ENCODE measurements at places on chromosomes 7 and 10.

DNA sequence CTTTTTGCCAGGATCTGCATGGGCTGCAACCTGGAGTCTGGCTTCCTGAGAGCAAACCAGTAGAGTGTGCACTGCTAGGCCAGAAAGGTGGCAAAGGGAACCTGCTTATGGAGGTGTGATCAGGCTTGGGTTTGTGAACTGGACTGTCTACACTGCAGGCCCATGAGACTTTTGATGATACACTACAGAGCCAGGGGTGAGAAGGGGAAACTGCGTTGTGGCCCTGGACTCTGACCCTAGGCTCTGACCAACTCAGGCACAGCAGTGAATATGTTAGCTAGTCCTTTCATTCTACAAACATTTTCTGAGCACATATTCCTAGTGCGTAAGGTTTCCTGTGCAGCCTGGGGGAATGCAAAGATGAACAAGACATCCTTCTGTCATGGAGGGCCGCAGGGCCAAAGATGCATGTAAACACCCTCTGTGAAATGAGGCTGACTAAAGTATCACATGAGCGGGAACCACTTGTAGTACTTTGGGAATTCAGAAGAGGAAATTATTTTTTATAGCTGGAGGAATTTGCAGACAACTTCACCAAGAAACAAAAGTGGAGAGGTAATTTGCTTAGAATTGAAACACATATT is 63.8 kb upstream of the HPS1 start:
- DNase-seq = no peak

DNA sequence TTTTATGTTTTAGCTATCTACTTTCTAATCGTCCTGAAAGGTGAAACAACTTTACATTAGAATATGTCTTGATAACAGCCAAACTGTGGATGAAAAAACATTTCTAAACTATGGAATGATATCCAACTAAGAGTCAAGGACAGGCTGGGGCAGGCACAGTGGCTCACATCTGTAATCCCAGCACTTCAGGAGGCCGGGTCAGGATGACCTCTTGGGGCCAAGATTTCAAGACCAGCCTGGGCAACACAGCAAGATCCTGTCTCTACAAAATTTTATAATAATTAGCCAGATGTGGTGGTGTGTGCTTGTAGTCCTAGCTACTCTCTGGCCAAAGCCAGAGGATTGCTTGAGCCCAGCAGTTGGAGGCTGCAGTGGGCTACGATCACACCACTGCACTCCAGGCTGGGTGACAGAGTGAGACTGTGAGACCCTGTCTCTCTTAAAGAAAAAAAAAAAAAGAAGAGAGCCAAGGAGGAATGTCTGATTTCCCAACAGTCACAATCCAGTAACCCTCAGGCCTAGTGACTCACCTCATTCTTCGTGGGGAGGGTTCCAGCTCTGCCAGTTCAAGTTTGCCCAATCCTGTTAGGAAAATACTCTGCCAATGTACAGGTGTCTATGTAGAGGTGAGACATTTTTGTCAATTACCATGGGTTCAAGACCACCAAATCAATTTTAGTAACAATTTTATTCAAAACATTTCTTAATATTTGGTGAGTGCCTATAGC is 14.6 kb upstream of the FZD1 start:
- DNase-seq = no peak

GRCh38 chr7:156261581-156261980 is 379.0 kb upstream of the RNF32 start:
- DNase-seq = no peak

GRCh38 chr7:18405726-18406125 is 89.8 kb upstream of the HDAC9 start:
- no peak for DNase-seq

DNA sequence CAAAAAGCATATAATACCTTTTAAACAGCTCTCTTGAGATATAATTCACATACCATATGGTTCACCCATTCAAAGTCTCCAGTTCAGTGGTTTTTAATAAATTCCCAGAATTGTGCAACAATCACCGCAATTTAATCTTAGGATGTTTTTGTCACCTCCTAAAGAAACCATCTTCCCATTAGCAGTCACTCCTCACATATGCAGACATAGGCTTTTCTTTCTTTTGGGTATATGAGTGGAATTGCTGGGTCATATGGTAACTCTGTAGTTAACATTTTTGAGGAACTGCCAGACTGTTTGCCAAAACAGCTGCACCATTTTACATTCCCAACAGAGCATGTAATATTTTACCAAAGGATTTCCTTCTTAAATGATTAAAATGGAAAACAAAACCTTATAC is 57.0 kb downstream of the CC2D2B start:
- DNase-seq = no peak

All from CD8-positive, alpha-beta T cell (primary cell).